ENCODE measurements at places on chromosomes 5 and 9.

GRCh38 chr9:128411364-128412119 lies 9.1 kb upstream of the CERCAM start:
- DNase-seq: no peak

GRCh38 chr5:151218177-151218576 lies 5.7 kb downstream of the CCDC69 start:
- DNase-seq: no peak

GRCh38 chr5:172694061-172694460 lies 53.0 kb downstream of the NEURL1B start:
- DNase-seq: no peak

DNA sequence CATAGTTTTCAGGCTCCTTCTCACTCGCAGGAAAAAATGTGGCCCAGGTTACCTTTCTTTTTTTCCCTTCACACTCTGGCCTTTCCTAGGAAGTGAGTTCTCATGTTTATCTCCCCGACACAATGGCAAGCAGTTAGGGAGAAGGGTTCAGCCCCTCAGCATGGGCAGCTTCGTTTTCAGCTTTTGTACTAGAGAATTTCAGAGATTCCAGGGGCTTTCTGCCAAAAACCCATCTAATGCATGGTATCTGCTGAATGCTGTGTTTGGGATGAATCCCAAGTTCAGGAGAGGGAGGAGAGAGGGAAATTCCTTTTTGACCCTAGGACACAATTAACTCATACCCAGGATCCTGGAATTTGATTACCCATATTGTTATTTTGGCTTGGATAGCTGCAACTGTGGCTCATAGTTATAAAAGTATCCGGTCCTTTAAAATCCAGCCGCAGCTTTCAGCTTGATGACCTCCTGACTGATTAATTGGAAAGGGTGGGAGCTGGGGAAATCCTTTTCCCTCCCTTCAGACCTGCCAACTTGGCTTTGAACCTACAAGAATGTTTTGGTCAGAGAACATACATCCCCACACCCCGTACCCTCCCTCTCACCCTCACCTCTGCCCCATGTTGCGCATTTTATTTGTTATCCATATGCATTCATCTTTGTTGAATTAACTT lies 78.4 kb downstream of the TMEM252 start:
- DNase-seq: no peak

- no peak for DNase-seq
Observed at GRCh38 chr5:41509399-41510175, 814 bp downstream of the PLCXD3 start.

GRCh38 chr5:60323596-60323995 lies 376.4 kb downstream of the DEPDC1B start:
- DNase-seq: no peak

DNA sequence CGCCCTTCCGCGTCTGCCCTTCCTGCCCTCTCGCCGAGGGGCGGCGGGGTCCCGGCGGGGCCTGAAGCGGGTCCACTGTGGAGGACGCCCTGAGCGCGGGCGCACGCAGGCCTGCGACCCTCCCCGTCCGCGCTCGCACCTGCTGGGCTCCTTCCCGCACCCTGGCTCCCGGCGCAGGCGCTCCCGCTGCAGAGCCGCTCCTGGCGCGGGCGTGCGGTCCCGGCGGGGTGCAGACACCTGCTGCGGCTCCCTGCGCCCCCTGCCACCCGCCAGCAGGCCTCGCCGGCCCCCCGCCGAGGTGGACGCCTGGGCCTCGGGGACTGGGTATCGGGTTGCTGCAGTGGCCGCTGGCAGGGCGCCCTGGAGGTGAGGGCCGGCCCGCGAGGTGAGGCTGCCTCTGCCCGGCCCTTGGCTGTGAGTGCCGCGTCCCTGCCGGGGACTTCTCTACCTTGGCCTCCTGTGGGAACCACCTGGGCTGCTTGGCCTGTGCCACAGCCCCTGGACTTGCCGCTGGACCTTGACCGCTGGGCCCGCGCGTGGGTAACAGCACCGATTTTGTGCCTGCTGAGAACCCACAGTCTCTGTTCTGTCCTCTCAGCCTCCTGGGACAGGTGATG lies 627 bp downstream of the ARRDC1 start:
- no peak for DNase-seq

GRCh38 chr9:109593612-109594011 lies 95.5 kb upstream of the PTPN3 start:
- no peak for DNase-seq

DNA sequence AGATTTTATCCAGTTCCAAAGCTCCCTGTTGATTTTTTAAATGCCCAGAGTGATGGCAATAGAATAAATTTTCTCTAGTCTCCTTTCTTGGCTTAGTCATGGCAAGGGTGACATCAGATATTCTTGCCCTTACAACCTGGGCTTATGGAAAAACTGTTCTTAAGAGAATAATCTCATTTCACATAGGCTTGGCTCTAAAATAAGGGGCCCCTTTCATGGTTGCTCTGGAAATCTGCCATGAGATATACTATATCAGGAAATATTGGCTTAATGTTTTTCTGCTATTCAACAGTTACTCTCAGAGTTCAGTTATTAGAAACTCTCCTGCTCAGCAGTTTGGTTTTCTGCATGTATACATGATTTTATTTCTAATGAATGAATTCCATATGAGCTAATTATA lies 7.8 kb downstream of the HMHB1 start:
- no peak for DNase-seq

GRCh38 chr5:135102716-135103574 lies 68.9 kb upstream of the PITX1 start:
- DNase-seq: no peak

DNA sequence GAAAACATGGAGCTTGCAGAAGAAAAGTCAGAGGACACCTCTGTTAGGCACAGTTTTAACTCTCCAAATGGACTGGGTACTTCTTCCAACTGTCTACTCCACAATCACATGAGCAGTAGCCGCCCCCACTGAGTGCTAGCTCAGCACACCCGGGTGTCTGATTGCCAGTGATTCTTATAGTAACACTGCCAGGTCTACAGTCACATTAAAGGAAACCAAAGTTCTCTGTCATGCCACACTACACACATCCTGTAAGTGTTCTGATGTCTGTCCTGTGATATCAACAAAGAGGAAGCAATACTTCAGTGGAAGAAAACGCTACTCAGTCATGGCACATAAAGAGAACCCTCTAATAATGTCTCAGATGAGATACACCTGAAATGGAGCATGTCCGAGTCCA lies at the start of gene HAVCR2:
TSS of gene HAVCR2 (minus strand) at position 69 of the 400 bp plus-strand sequence. CDS start at position 8, 61 bp downstream.
- peak; percentile 54 for DNase-seq

DNA sequence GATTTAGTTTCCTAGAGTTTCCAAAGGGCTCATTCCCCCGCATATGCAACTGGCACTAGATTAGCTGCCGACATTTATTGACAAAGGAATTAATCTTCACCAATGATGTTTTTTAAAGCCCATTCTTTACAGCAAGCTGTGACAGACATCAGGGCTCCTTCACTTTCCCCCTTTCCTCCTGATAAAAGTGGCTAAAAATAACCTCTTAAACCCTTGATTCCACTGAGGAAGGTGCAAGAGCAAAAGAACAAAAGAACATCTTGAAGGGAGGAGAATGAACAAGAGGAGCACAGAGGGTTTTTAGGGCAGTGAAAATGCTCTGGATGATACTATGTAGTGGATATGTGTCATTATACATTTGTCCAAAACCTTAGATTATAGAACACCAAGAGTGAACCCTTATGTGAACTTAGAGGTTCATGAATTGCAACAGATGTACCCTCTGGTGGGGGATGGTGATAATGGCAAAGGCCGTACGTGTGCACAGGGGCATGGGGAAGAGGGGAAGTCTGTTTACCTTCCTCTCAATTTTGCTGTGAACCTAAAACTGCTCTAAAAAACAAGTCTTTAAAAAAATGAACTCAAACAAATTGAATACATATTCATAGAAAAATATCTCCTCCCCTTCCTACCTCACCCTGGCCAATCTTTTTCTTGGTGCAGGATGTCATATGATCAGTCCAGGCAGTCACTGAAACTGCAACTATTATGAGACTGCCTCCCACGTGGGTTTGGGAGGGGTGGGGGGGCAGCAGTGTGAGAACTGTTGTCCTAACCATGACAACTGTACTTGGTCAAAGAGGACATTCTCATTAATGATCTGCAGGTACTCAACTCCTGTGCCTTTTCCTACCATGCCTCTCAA lies 83.0 kb downstream of the MARCHF3 start:
- no peak for DNase-seq

DNA sequence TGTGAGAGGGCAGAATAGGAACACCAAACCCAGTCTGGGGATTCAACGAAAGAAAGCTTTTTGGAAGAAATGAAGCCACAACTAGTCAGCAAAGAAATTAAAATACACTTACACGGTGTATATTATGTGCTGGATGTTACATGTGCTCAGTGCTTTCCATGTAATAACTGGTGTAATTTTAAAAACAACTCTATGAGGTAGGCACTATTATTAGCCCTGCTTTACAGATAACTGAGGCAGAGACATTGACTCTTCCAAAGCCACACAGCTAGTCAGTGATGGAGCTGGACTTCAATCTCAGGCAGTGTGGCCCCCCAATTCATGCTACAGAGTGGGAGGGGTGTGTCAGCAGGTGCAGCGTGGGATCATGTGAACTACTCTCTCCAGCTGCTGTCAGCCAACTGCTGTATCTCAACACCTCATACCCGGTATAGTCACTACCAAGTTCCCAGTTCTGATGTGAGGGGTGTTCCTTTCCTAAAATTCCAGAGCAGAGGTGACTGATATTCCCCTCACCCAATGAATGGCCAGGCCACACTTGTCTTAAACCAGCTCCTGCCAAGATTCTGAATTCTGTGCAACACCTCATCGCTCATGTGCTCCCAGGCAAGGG lies 33.8 kb upstream of the TJP2 start:
- no peak for DNase-seq

DNA sequence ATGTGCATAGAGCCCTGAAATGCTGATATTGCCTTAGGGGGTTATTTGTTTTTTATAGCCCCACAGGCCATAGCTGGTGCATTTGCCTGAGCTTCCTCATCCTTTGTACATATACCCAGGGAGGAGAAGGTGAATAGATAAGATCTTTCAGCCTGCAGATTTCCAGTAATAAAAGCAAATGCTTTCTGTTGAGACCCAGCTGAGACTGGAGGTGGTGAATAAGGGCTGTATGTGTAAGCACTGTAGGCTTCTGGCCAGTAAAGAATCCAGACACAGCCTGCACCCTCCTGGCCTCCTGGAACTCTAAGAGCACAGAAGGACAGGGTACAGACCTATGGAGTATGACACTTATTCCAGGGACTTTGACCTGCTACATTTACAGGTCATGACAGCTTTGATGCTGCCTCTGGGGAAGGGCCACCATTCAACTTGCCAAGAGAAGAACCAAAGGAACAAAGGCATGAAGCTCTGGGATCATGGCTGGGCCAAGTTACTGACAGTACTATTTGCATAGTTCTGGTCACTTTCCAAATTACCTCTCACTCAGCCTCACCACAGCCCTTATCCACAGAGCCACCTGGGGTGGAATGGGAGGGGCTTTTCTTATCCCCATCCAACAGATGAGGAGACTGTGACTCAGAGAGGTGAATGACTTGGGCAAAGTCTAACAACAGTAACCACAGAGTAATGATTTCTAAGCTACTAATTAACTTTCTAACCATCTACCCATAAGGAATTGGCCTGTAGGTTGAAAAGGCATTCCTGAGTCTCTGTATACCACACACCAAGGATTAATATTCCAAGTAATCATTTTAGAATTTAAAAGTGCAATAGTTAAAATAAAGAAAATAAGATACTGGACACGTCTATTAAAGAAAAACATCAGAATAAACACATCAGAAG lies 604.5 kb upstream of the KLF4 start:
- no peak for DNase-seq

- no peak for DNase-seq
Observed at GRCh38 chr9:28264368-28264767, 691.1 kb upstream of the C9orf72 start.

GRCh38 chr9:33450621-33451146 lies 3.3 kb upstream of the AQP3 start:
- DNase-seq: no peak

- DNase-seq: no peak
Observed at GRCh38 chr5:147711019-147711418, 71.5 kb downstream of the JAKMIP2 start.

GRCh38 chr9:135281791-135282737 lies 194.6 kb downstream of the OLFM1 start:
- DNase-seq: peak; percentile 6

GRCh38 chr5:19928562-19929421 lies 59.2 kb downstream of the CDH18 start:
- DNase-seq: no peak

- DNase-seq: no peak
Observed at GRCh38 chr5:74196233-74196632, 444.3 kb downstream of the ENC1 start.

- peak; percentile 55 for DNase-seq
Observed at GRCh38 chr5:139470821-139471300, at the start of gene SMIM33. SMIM33 (plus strand) TSS chr5:139471004; CDS start chr5:139471122, 118 bp downstream.

- peak; percentile 49 for DNase-seq
Observed at GRCh38 chr9:5949103-5949699, 58.5 kb downstream of the MLANA start.

GRCh38 chr5:150557509-150557872 lies 49.6 kb downstream of the NDST1 start:
- no peak for DNase-seq

GRCh38 chr5:109656829-109657228 lies 32.9 kb upstream of the MAN2A1 start:
- DNase-seq: peak; percentile 52

GRCh38 chr9:121388140-121388905 lies 18.3 kb upstream of the STOM start:
- DNase-seq: no peak

GRCh38 chr9:121909111-121909510 lies 184.0 kb downstream of the TTLL11 start:
- no peak for DNase-seq

GRCh38 chr5:3615217-3615616 lies 19.6 kb downstream of the IRX1 start:
- no peak for DNase-seq

- DNase-seq: no peak
Observed at GRCh38 chr9:87710443-87710842, 15.5 kb upstream of the CTSL start.

- no peak for DNase-seq
Observed at GRCh38 chr5:97111616-97112015, 30.8 kb downstream of the LIX1 start.

DNA sequence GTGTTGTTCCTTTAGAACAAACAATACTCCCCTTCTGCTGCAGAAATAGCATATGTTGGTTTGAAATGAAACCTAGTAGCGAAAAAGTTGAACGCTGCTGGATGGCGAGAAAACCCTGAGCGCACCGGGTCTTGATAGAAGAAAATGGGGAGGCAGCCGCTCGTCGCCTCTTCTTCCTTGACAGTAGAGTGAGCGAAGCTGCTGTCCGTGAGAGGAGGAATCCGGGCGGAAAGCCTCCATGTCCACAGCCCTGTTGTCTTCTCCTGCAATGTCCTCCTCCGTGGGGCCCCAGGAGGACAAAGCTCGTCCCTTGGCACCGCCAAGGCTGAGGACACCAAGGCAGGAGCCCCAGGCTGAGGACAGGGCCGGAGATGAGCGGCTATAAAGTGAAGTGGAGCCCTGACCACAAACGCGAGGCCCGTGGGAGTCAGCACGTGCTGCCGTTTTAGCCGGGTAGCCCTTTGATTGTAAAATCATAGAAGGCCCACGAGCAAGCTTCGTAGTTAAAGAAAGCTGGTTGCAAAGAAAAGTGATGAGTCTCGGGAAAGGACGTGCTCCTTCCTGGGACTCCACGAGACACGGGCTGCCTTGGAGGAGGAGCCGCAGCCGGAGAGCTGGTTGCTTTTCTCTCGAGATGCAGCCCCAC lies 35.6 kb downstream of the MRPL36 start:
- DNase-seq: no peak

All from CD4-positive, alpha-beta T cell treated with Interleukin-10 for 1 hour (primary cell).